Kidney epithelial cell (primary cell): ENCODE measurements at places on chromosomes 12 and 14. TPM values are rescaled to one million over a fixed set of nuclear protein-coding genes. Genes with fewer than 3 reads are reported as not detected.

IL23A gene
- 30.9 and 33.6 TPM in 2 replicates for total RNA-seq

SERPINA5 gene
- total RNA-seq: 1.9 and 2.1 TPM in 2 replicates

DNA sequence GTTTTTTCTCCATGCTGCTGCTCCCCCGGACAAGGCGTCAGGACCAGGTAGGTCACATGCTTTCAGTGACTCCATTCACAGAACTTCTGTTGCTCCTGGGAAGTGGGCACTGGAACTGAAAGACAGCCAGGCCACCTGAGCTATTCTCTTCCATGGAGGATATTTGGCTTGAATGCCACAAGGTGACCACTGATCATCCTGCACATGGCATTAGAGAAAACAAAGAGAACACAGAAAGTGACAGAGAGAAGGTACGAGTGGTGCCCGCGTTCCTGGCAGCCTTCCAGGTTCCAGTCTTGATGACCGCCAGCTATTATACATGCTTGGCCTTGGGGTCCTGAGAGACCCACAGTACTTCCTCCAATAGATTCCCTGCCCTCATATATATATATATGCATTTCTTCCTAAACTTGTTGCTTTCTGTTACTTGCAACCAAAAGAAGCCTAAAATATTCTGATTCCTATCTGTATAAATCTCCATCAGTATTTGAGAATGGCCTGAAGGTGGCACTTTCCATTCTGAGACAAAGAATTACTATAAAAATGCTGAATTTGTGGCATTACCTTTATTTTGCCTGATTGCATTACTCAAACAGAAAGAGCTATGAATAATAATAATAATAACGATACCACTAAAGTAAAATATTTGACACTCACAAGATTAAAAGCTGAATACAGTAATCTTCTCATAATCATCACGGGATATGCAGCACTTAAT is 174.9 kb downstream of the FOXN3 start:
- DNase-seq: no peak

DNA sequence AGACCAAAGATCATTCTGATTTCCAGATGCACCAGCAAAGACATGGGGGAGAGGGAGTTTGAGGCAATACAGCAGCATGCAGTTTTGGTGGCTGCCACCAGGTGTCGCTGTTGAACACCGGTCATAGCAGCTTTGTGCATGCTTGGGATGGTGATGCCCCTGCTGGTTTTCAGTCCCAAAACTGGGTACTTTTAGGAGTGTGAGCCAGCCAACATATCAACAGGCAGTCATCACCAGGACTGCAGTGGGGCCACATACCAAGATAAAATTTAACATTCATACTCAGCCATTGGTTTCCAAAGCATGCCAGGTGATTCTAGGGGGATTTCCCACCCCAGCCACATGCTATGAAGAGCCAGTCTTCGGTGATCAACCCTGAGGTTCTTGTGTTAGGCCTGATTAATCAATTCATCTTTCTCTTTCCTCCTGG is 64.2 kb downstream of the PHETA1 start:
- DNase-seq: no peak

GRCh38 chr14:104343690-104344640 is 205.6 kb downstream of the KIF26A start:
- no peak for DNase-seq

PPP1R36 gene
- 0.75 and 1.2 TPM in 2 replicates for total RNA-seq

- no peak for DNase-seq
These were observed 842 bp downstream of the OAS2 start for GRCh38 chr12:112979041-112979680.

DNA sequence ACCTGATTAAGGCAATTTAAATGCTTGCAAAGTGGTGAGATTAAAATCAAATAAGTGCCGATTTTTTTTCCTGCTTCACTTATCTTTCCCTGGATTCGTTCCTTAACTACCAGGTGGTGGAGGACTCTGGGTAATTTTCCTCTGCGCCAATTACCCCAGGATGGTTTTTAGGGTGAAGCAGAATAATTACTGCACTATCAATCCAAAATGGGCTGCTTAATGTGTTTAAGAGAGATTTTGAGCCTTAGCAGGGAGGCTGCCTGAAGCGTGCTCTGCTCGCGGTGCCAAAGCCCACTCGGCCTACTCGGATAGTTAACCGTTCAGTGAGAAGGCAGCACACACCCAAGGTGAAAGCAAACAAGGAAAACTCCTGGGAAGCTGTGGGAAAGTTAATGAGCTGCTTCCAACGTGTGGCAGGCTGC is 274.9 kb upstream of the LMO3 start:
- DNase-seq: no peak

- DNase-seq: no peak
These were observed 16.3 kb downstream of the LUM start for GRCh38 chr12:91094957-91095356.

DNA sequence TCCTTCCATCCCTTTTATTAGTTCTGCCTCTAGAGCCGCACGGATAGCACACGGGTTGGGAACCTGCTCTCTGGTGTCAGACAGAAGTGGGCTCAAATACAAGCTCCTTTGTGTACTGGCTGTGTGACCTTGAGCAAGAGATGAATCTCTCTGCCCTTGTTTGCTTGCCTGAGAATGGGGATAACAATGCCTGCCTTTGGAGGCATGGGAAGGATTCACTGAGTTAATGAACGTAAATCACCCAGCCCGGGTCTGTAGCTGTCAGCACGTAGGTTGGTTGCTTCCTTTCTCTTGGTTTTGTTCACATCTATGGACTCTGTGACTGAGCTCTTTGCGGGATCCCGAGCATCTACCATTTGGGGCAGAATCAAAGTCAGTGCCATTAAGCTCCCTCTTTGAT is 79.3 kb upstream of the NRXN3 start:
- DNase-seq: no peak
